Astrocyte of the spinal cord (primary cell): ENCODE measurements at places on chromosomes 2 and 18.

DNA sequence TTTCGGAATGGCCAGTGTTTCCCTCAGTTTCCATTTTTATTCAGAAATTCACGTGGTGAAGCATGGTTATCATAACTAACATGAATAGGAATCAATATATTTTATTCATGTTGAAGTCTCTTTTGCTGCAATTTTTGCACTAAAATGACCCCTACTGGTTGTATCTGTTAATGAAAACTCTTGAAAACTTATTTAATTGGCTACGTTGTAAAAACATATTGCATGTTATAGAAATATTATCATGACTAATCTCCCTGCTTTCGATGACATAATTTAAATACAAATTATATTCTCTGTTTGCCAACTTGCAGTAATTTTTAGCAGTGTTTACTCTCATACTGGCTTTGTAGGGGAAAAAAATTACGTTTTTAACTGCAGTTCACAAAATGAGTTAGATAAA lies 3.5 kb downstream of the CRIM1 start:
- DNase-seq: no peak

GRCh38 chr18:58549814-58550339 lies 79.0 kb downstream of the ALPK2 start:
- DNase-seq: no peak

DNA sequence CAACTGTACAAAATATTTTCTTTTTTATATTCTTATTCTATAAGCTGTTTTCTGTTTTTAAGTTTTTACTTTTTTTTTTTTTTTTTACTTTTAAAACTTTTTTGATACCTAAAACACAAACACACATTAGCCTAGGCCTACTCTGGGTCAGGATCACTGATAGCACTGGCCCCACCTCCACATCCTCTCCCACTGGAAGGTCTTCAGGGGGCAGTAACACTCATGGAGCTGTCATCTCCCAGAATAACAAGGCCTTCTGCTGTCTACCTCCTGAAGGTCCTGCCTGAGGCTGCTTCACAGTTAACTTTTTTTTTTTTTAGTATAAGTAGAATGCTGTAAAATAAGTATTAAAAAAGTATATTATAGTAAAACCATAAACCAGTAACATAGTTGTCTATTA lies 415.1 kb downstream of the PTPRM start:
- no peak for DNase-seq

GRCh38 chr2:143030127-143030526 lies 99.1 kb upstream of the ARHGAP15 start:
- DNase-seq: peak; percentile 10

- peak; percentile 74 for DNase-seq
Observed at GRCh38 chr2:240232961-240233884, 92.8 kb upstream of the OTOS start.

DNA sequence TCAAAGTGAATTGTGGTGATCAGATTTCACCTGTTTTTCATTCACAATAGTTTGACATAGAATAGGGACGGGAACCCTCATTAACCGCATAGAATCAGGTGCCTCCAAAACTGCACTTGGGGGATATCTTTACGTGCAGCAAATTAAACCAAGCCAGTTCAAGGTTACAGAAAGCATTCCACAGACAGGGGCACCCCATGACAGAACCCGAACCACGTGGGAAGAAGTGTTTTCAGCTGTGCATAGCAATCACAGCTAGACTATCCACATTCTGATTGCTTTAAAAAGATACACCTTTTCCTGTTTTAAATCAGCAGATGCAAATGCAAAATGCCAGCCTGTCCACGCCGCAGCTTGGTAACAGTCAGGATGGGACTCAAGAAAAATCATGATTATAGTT lies 205.8 kb downstream of the ANAPC1 start:
- DNase-seq: no peak

DNA sequence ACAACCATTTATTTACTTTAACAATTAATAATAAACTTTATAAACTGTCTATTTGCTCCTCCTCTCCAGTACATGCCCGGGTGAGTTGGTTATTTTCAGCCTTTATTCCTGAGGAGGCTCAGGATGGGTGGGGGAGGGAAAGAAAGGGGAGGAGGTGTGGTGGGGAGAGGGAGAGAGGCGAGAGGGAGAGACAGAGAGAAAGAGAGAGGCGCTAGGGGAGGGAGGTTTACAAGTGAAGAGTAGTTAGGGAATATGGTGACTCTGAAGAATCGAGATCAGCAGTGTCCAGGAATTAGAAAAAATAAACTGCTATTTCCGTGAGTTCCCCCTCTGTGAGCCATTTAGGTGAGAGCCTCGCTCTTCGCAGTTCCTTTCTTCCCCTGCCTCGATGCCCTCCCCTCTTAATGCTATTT lies 138.9 kb downstream of the MEIS1 start:
- DNase-seq: peak; percentile 29

GRCh38 chr2:171141320-171141719 lies 19.4 kb downstream of the TLK1 start:
- no peak for DNase-seq

- no peak for DNase-seq
Observed at GRCh38 chr2:39216346-39217191, 27.2 kb downstream of the CDKL4 start.

- DNase-seq: no peak
Observed at GRCh38 chr2:53752385-53752784, 15.2 kb upstream of the CHAC2 start.

DNA sequence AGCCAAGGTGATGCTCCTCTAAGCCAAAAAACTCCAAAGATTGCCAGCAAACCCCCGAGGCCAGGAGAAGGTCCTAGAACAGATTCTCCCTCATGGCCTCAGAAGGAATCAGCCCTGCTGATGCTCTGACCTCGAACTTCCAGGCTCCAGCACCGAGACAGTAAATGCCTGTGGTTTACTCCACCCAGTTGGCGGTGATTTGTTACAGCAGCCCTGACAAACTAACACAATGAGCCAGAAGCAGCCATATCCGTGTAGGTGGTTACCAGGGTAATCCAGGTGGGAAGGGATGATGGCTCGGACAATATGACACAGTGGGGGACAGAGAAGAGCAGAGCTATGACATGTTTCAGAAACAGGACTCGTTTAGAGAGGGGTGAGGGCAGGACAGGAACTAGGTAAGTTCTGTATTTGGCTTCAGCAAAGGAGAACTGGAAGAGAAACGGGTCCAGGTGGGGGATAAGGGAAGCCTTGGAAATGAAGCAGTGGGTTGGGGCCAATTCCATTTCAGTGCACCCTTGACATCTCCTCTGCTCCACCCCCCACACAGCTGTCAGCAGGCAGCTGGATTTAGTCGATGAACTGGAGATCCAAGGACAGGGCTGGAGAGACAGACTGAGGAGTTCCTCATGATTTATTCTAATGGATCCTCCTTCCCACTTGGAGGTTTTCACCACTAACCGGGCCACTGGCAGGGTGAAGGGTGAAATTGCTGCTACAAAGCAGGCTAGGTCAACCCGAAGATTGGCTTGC lies 179.7 kb upstream of the SH3BP4 start:
- DNase-seq: peak; percentile 33

DNA sequence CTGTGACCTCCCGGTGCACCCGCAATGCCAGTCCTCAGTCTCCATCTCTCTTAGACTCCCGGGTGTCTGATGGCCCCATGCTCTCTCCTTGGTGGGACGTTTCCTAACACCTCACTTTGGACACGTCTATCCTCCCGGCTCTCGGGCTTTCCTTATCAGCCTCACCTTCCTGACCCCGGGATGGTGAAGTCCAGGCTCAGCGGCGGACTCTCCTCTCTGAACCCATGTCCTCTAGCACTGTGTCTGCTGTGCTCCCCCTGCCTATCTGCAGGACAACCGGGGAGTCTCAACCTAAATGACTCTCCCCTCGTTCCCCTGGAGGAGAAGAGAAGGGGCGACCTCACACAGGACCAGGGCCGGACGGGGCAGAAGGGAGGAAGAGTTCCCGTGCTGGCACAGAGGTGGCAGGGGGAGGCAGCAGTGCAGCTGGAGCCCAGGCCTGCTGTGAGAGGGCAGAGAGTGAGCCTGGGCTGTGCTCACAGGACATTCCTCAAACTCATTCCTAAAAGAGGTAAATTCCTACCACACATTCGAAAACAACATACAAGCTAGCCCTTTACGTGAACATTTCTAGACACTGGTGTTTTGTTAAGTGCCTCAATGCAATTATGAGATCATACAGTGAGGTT lies 41.9 kb downstream of the MBP start:
- no peak for DNase-seq

- DNase-seq: no peak
Observed at GRCh38 chr2:207887500-207887899, 117.8 kb upstream of the FZD5 start.

DNA sequence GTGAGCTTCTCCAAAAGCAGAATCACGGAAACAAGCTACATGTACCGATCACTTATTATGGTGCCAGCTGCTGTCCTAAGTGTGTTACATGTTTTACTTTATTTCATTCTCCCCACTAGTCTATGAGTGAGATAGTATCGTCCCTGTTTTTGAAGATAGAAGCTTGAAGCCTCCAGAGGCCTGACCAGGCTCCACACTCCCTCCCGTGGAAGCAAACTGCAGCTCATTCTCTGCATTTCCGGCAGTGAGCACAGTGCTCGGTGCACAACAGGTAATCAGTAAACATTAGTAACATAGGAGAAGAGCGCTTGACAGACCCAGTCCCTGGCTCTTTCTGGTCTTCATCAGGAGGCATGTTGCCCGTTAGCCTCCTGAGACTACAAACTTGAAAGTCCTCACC lies 72.9 kb downstream of the ZBTB7C start:
- no peak for DNase-seq

- DNase-seq: no peak
Observed at GRCh38 chr2:37898448-37898847, 26.6 kb upstream of the RMDN2 start.

DNA sequence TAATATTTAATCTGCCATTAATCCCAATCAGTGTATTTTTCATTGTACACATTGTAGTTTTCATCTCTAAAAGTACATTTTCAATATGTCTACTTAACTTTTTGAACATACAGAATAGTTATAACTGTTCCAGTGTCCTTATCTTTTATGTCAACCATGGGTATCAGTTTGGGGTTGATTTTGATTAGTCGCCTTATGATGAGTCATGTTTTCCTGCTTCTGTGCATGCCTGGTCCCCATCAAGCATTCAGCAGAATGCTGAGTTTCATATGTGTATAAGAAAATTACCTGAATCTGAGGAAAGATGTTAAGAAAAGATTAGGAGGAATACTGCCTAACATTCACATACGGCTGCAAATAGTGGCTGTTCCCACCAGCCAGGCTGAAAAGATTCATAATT lies 17.7 kb downstream of the SPDYA start:
- DNase-seq: no peak

DNA sequence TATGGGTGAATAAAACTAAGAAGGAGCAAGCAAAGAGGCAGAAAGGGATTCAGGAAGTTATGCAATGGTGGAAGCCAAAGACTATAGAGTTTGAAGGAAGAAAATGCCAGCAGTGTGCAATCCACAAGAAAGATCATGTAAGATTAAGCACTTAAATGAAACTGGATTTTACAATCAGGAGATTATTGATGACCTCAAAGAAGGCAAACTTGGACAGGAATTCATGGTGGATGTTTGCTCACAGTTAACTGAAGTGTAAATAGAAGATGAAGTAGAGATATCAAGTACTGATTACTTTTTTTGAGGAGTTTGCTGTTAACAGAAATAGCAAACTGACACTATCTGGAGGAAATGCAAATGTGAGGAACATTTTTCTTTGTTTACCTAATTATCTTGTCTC lies 308.9 kb downstream of the RND3 start:
- DNase-seq: no peak

DNA sequence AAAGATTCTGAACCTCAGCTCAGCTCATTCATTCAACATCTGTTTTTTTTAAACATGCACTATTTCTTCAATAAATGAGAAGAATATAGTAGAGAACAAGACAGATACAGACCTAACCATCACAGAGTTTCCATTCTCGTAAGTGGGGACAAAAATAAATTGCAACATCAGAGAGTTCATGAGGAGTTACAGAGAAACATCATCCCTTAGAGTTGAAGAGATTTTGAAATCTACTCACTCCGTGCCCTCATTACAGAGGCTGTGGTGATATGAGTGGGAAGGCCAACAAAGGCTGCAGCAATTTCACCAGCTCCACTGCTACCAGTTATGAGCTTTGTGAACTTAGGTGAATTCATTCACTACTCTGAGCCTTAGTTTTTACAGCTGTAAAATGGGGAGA lies 399.3 kb downstream of the BCL11A start:
- no peak for DNase-seq

DNA sequence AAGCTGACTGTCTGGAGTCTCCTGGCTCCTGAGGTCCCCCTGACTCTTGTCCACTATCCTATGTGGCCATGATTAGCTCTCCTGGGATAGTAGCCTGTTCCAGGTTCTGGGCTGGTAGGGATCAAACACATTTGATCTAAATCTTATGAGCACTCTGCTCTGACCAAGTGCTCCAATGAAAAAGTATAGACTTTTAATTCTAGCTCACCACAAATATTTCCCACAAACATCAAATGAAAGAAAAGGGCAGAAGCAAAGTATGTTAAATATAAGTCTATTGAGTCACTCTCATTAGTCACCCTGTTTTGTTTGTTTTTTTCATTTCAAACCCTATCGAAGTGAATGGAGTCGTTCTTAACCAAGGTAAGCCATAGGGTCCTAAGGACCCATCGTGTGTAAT lies 39.7 kb upstream of the NEDD4L start:
- peak; percentile 87 for DNase-seq

DNA sequence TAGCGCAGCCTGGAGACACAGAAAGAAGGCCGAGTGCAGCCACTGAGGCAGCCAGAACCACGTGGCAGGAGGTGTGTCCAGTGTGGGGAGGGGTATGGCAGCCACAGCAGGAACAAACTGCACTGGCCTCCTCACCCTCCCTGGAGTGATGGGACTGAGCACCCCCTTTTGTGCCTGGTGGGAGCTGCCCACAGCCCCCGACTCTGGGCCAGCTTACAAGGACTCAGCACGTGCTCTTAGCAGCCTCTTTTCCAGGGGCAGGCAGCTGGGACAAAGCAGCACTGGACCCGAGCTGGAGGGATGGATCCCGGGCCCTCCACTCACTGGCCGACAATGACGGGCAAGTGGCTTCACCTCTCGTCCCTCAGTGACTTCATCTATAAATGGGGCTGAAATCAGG lies 5.2 kb upstream of the KLF11 start:
- no peak for DNase-seq

DNA sequence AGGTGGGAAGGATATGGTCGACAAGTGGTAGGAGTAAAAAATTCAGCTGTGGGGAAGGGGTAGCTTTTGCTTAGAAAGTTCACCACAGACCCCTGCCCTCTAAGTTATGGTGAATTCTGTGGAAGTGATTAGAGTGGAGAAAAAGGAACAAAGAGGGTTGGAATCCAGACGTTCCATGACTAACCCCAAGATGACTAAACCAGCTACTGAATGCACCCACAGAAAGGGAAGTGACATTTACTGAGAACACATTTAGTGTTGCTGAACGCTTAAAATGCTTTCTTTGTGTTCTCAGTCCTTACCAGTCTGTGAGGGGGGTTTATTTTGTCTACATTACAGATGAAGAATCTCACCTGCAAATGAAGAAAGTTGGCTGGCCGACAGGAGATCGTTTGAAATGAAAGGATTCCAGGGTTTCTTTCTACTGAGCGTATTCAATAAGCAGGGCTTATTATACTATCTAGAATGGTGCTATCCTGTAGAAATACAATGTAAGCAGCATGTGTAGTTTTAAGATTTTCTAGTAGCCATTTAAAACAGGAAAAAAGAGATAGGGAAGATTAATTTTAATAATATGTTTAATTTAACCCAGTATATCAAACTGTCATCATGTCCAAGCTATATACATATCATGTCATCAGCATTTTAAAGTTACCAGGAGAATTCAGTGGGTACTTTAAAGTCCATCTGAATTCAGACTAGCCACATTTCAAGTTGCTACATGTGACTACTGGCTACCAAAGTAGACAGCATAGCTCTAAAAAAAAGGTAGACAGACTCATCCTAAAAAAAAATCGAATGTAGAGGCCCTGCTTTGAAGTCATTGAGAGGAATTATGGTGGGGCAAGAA lies 60.1 kb downstream of the LIMS1 start:
- DNase-seq: peak; percentile 95
